ENCODE measurements at places on chromosomes 7 and 10.

GRCh38 chr10:28991333-28992270 lies 297.3 kb upstream of the LYZL1 start:
- peak; percentile 8 for DNase-seq

DNA sequence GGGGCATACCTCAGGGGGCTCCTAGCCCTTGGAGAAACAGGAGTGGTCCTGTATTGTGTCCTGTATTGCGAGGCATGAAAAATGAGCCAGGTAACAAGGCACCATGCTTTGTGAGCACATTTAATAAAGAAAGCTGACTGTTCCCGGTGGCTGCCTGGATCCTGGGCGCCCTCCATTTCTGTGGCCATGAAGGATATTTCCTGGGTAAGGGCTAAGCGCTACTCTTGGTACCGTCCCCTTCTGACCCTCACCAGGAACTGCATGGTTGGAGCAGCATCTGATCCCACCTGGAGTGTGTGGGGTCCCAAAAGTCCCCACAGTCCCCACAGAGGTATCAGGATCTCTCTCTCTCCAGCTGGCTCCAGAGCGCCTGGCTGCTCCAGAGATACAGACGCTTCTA lies 139.5 kb downstream of the MAPK8 start:
- DNase-seq, result no peak

DNA sequence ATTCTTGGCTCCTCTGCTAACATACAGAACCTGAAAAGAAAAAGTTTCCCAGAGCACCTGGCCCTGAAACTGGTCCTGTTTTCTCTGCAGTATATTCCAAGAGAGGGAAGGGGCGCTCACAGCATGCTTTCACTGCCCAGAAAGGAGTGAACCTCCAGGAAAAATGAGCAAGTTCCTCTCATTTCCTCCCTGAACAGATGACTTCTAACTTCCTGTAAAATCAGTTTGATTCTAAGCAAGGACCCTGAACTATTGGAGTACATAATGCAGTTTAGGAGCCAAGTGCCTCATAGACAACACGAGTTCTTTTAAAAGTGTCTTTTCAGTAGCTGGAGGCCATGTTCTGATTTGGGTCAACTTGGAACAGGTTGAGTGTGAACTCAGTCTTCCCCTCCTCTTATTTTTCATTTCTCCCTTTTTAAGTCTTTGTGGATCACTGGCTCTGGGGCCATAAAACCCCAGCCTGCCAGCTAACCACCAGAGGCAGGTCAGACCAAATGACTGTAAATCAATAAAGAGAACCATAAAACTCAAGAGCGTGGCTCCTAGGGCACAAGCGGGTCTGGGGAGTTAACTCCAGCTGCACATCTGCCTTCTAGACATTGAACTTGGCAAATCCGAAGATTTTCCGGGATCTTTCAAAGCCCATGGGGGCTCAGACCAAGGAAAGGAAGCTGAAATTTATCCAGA lies 5.9 kb upstream of the LRRC18 start:
- no peak for DNase-seq

GRCh38 chr10:865257-865656 lies 66.2 kb downstream of the LARP4B start:
- DNase-seq, result no peak

DNA sequence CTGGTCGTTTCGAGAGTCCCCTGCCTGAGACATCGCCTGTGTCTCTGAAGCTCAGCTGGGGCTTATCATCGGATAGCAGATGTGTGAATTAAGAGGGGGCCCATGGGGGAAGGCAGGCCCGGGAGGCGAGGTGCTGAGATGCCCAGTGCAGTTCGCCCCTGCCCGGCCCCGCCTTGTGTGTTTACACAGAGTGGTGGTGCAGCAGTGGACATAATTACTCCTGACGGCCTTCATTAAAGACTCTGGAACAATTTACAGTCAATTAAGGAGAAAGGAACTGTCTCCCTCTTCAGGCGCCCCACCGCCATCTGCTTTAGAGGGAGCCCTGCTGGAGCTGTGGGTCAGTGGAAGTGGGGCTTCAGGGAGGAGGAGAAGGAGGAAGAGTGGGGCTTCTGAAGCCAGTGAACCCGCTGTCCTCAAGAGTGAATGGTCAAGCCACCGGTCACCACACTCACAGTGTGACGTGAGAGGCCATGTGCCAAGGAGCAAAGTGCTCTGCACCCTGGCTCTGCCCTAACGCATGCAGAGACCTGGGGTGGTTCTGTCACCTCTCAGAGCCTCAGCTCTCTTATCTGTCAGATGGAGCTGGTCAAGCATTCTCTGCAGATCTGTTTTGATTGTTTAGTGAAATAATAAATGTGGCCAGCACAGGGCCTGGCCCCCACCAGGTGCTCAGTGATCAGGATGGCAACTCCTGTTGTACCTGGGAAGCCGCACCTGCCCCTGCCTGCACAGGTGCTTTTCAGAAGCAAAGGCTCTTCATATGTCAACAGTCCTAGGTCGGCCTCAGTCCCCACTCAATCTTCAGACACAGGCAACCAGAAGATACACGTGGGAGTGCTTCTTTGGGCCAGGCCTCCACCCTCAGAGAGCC lies 65.6 kb downstream of the CDH23 start:
- DNase-seq, result no peak

- DNase-seq, result no peak
Measured at GRCh38 chr10:17816199-17816598, 7.1 kb downstream of the MRC1 start.

GRCh38 chr7:126685018-126685573 lies 567.6 kb downstream of the GRM8 start:
- no peak for DNase-seq

DNA sequence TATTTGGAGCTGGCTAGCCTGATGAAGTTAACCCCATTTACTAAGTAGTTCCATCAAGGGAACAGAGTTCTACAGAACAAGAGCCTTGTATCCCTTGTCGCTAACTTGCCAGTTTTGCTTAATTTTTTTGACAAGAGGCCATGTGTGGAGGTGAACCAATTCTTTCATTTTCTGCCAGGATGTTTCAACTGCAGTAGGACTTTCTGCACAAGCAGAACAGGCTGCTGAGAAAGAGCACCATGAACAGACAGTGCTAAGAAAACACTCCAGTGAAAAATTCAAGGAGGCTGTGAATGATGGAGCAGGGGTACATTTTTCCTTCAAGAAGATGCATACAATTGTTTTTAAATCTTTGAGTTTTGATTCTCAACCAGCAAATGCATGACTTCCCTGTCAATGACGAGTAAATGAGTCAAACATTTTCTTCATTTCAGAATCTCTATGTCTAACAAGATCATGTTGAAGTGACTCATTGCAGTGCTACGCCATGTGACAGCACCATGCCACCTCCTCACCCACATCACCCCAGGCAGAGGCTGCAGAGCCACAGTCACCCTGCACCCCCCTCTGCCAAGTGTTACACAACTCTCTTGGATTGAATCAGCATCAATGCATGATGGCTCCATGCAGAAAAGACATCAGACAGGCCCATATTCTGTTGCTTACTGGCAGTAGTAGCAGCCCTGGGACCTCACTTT lies 193.1 kb downstream of the COBL start:
- peak; percentile 26 for DNase-seq

DNA sequence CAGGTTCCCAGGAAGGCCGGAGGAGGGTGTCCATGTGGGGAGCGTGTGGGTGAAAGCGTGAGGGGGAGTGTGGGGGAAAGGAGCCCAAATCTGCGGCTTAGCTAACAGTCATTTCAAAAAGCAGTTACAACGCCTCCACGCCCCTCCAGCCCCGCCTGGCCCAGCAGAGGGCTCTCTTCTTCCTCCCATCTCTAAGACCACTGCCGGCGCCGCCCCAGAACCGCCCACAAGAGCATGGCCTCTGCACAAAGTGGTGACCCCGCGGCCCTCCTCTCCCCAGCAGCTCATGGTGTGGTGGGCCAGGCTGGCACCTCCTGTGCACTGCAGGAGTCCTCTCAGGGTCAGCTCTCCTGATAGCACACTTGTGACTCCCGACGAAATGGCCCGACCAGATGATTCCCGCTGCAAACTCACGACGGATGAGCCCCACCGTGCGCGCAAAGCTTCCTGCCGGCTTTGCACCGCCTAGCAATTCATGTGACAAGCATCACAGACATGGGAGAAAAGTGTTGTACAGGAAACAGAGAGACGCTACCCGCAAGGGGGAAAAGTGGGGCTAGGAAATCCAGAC lies 12.4 kb upstream of the HUS1 start:
- DNase-seq, result peak; percentile 83

- DNase-seq, result no peak
Measured at GRCh38 chr10:14299556-14299955, 31.2 kb downstream of the FRMD4A start.

DNA sequence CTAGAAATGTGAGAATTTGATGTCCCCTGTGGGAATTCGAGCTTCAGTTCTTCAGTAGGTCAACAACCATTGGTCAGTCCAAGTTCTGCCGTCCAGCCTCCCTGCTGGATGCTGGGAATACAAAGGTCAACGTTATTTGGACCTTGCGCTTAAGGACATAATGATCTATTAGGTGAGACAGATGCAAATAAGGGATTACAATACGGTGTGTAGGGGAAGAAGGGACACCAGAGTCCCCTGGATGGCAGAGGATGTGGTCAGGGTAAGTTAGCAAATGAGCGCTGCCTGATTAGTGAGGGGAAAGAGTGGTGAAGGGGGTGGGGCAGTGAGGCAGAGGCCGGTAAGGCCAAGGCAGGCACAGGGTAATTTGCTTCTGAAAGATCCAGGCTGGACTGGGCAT lies 16.2 kb downstream of the CCNY start:
- DNase-seq, result no peak
